ENCODE measurements at places on chromosomes 4 and X.

GRCh38 chr4:74322301-74322700 is 14.0 kb downstream of the EPGN start:
- DNase-seq: no peak

DNA sequence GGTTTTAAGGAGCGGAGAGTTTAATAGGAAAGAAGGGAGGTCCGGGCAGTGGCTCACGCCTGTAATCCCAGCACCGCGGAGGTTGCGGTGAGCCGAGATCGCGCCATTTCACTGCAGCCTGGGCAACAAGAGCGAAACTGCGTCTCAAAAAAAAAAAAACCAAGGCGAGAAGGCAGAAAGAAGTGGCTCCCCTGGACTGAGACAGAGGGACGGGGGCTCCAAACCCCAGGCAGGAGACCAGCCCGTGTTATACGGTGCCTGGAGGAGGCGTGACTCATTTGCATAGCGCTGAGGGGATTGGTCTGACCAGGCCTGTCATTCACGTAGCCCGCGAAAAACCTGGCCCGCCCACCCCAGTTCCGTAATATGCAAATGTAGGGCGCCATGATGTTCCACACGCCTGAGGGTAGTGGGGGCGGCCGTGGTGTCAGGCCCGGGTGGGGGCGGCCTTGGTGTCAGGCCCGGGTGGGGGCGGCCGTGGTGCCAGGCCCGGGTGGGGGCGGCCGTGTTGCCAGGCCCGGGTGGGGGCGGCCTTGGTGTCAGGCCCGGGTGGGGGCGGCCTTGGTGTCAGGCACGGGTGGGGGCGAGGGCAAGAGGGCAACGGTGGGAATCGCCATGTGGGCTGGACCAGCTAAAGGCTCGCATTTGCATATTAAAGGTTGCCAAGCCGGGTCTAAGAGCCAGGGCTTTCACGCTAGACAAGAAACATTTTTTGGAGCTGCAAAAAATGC is 2.1 kb downstream of the PLCXD1 start:
- peak; percentile 89 for DNase-seq

- DNase-seq: no peak
These were observed 94.6 kb downstream of the STIM2 start for GRCh38 chr4:26955241-26955640.

DNA sequence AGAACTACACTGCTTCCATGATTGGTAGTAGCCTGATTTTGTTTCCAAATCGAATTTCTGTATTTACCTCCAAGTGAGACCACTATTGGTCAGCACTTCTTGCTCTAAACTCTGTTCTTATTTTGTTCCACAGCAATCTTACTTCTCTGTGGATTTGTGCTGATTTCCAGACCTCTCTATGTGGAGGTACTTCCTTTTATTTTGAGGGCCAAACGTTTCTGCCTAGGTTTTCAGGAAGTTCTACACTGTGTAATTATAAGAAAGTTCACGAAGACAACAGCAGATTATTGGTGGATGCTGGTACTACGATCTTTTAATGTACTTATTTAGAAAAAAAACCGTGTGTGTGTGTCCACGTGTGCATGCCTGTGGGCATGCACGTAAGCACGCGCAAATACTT is 46.7 kb downstream of the DTHD1 start:
- DNase-seq: no peak

GRCh38 chr4:20432088-20432487 is 180.4 kb downstream of the SLIT2 start:
- DNase-seq: no peak
